ENCODE measurements at places on chromosomes 7 and 10. TPM values are rescaled to one million over a fixed set of nuclear protein-coding genes. Genes with fewer than 3 reads are reported as not detected.

DNA sequence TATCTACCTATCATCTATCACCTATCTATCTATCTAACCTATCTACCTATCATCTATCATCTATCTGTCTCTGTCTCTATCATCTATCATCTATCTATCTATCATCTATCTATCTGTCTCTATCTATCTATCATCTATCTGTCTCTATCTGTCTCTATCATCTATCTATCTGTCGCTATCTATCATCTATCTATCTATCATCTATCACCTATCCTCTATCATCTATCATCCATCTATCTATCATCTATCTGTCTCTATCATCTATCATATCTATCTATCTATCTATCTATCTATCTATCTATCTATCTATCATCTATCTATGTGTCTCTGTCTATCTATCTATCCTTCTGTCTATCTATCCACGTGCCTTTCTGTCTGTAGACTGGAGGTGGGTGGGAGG, 59.5 kb upstream of the FAM20C start:
- no peak for DNase-seq

DNA sequence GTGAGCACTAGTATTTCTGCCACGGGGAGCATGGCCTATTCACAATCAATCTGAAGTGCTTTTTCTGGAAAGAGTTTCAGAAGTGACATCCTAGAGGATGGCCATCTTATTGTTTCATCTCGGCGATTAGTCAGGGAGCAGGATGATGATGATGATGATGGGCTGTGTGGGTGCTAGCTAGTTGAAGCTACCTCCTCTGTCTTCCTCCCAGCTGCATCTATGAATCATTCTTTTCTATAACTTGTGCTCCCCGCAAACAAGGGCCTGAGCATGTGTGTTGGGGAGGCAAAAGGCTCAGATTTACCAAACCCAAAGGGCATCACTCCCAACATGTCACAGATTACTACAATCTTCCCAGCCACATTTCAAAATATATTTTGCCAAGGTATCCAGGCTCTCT, 118.7 kb upstream of the LAMB4 start:
- DNase-seq: no peak

- DNase-seq: no peak
Measured at GRCh38 chr10:119784340-119785067, 58.7 kb downstream of the INPP5F start.

DNA sequence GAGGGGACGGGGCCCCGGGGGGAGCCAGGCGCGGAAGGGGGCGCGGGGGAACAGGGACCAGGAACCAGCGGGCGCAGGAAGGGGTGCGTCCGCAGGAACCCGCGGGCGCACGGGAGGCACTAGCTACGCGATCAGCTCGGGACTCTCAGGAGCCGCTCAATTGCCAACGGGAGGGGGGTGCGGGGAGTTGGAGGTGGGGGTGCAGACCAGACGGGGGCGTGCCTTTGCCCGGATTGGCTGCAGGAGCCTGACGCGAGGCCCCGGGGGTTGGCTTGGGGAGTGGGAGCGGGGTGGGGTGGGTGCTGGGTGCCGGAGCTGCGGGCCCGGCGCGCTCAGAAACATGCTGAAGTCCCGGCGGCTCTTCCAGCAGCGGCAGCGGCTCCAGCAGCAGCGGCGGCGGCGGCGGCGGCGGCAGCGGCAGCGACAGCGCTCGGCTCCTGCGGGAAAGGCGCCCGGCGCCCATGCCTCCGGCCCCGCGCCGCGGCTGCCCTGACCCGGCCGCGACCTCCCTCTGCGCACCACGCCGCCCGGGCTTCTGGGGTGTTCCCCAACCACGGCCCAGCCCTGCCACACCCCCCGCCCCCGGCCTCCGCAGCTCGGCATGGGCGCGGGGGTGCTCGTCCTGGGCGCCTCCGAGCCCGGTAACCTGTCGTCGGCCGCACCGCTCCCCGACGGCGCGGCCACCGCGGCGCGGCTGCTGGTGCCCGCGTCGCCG, at the start of gene ADRB1:
Gene ADRB1, plus strand, starts transcription at position 335 of the 715 bp plus-strand sequence. Its CDS starts 267 bp downstream, at position 602.
- DNase-seq: no peak

DNA sequence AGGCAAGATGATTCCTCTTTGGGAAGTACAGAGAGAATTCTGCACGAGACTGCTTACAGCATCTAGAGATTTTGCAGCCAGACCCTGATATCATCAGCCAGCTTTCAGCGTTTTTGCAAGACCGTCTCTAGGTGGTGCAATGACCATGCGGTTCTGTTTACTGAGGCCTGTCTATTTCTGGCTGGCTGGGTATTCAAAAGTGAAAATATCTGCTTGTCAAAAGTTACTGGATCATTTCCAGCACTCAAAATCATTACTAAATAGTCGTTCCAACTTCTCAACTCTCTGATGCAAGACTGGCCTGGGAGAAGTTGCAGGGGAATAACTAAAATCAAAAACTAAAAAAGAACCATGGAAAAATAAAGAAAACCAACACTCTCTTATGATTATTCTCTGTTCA, 240.1 kb downstream of the ELMO1 start:
- no peak for DNase-seq

- DNase-seq: no peak
Measured at GRCh38 chr10:43574906-43575305, 490 bp upstream of the ZNF239 start.

DNA sequence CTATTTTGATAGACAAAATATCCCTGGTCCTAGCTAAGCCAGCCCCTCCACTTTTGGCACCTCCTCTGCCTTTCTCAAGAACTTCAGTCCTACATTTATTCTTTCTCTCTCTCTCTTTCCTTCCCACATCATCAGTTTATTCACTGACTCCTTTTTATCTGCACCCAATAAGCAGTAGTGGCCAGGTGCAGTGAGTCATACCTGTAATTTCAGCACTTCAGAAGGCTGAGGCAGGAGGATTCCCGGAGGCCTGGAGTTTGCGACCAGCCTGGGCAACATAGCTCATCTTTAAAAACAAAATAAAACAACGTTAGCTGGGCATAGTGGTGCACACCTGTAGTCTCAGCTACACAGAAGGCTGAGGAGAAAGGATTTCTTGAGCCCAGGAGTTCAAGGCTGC, 19.4 kb upstream of the NRP1 start:
- DNase-seq: no peak

DNA sequence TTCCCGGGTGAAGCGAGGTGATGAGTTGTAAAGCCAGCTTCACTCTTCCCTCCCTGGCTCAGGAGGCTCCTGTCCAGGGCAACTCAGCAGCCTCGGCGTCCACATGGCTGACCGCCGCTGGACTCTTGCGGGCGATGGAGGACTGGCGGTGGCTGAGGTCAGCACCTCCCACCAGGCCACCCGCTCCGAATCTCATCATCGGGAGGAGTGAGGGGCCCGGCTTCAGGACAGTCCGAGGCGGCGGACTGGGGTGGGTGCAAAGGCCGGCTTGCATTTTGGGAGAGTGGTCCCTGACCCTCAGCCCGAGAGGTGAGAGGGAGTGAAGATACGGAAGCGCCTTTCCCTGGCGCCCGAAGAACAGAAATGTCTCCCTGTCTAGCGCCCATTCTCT, 759 bp downstream of the DNAJB12 start:
- no peak for DNase-seq

DNA sequence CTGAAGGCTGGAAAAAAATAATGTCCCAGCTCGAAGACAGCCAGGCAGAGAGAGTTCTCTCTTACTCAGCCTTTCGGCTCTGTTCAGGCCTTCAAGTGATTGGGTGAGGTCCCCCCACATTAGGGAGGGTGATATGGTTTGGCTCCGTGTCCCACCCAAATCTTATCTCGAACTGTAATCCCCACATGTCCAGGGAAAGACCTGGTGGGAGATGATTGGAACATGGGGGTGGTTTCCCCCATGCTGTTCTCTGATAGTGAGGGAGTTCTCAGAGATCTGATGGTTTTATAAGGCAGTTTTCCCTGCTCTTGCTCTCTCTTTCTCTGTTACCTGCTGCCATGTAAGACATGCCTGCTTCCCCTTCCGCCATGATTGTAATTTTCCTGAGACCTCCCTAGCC, 36.6 kb upstream of the LEP start:
- DNase-seq: no peak

DNA sequence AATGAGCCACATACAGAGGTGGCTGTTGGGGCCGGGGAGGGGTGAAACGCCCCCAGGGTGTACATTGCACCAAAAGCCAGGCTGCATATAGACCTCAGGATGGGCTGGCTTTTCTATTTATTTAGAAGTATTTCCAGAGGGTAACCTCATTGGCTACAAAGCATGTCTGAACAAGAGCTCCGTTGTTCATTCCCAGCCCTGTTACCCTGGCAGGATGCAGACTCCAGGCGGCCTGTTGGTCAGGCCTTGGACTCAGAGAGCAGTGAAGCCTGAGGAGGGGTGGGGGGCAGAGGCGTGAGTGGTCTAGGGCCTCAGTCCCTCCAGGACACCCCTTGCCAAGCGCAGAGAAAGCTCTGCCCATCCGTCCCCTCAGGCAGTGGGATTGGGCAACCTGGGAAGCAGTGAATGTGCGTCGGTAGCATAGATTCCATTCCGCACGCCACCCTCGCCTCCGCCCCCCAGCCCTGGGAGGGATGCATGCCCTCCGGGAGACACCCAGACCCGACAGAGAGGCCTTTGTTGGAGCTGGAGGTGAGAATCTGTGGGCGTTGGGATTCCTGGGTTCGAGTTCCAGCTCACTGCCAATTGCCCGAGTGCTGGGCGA, 41.9 kb downstream of the TCF7L2 start:
- DNase-seq: no peak

GRCh38 chr10:121291823-121292222, 306.4 kb downstream of the FGFR2 start:
- no peak for DNase-seq

GRCh38 chr7:155398944-155399343, 59.0 kb upstream of the EN2 start:
- DNase-seq: no peak

DNA sequence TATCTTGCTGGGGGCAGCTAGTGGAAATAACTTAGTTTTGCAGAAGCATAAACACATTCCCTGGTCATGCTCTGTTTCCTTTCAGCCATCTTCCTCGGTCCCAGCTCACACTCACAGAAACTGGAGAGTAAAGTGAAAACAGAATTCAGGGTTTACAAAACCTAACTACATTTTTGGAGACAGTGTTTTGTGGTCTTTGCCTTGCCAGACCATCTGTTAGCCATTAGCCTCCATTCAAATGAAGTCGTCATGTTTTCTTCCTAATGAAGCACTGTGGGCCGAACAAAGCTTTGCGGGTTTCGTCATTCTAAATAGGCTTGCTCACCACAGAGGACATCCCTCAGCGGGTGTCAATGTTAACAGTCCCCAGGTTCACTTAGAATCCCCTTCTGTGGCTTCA, 214.6 kb upstream of the TMEM72 start:
- peak; percentile 91 for DNase-seq

GRCh38 chr7:110296321-110296720, 794.6 kb upstream of the LRRN3 start:
- DNase-seq: no peak

- DNase-seq: no peak
Measured at GRCh38 chr7:104254696-104255095, 46.9 kb upstream of the ORC5 start.

DNA sequence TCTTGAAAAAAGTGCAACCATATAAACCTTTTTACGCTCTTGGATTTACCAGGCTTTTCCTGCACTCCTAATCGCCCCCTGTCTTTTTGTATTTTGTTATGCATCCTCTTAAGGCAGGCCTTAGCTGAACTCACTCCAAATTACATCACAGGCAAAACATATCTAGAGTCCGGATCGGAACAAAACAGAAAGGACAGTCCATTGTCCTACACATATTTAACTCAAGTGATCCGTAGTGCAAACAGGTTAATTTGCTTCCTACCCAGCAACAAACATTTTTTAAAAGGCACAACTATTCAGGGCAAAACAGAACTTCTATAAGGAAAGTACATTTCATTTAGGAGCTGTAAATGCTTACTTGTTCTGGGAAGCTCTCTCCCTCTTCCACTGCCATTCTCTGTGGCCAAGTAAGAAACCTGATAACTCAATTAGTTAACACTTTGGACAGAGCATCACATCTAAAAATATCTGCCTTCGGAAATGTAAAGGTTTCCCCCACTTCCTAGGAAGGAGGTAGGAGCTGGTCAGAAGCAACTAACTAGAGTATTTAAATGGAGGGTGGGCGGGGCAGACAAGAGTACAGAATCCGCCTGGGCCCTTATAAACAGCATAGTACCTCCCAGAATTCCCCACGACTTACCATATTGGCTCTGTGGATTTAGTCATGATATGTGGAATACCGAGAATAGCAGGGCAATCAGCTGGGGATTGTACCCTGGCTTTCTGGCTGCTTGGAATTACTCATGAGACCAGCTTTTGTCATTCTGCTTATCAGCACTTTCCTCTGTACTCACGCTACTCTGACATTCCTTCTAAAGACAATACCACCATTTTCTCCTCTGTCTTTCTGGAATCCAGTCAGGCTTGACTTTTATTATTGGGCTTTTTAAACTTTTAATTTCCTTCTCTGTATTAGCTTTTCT, 89.5 kb downstream of the ANK3 start:
- DNase-seq: no peak

GRCh38 chr10:86046845-86047460, 319.6 kb downstream of the GRID1 start:
- no peak for DNase-seq

DNA sequence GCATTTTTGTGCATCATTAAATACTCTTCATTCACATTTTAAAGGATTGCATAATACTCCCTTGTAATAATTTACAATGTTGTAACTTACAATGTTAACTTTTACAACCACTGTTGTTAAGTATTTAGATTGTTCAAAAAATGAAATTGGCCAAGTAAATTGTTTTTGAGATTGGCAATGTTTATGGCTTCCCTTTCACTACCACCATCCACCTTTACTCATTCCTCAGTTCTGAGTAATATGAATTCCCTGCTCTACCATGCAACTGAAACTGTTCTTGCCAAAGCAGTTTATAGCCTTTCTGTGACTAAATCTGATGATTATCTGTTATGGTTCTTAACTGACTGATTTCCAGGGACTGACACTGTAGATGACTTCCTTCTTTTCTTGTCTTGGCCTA, 80.5 kb upstream of the TMEM106B start:
- DNase-seq: peak; percentile 66

- no peak for DNase-seq
Measured at GRCh38 chr7:47970761-47971160, 8.7 kb downstream of the HUS1 start.

ANKRD61 gene
- polyA plus RNA-seq: 0.31 TPM

IL6 gene
- 25.7 TPM for polyA plus RNA-seq

CLRN3 gene
- not detected for polyA plus RNA-seq

SORBS1 gene
- 1.1 TPM for polyA plus RNA-seq

PCGF5 gene
- 18.9 TPM for polyA plus RNA-seq

POU6F2 gene
- not detected for polyA plus RNA-seq

NEBL gene
- polyA plus RNA-seq: not detected

UPK3BL2 gene
- 6.1 TPM for polyA plus RNA-seq

CPA2 gene
- polyA plus RNA-seq: not detected

RSPH10B2 gene
- 0.09 TPM for polyA plus RNA-seq

DDC gene
- not detected for polyA plus RNA-seq

Data from BJ (cell line).